Uterus (tissue), 4 donors: ENCODE measurements at places on chromosomes 5 and 9. TPM values are rescaled to one million over a fixed set of nuclear protein-coding genes. Genes with fewer than 3 reads are reported as not detected.

CDX1 gene
- 0.41 TPM for total RNA-seq

ANKRD31 gene
- total RNA-seq: 0.67 TPM

- DNase-seq: no peak
Measured at GRCh38 chr5:138488481-138488945, 23.2 kb downstream of the EGR1 start.

DNA sequence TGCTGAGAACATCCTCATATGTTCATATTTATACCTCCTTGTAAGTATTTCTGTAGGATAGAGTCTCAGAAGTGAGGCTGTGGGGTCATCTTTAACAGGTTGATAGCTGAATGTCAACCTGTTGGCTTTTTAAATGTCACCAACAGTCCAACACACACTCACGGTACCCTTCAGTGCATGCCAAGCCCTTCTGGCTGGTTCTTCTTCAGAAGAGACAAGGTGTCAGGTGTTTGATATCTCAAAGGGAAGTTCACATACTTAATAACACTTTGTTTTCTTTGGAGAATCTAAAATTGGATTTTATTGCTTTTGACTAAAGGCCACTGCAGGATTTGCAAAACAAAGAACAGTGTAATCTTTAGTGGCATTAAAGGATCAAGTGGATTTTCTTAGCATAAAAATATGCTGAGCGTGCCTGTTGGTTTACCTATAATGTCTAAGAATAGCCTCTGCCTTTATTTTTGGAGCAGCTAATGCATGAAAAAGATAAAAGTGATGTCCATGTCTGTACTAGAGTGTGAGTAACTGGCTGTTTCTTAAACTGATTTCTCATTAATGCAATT is 58.2 kb downstream of the RGS3 start:
- no peak for DNase-seq

DNA sequence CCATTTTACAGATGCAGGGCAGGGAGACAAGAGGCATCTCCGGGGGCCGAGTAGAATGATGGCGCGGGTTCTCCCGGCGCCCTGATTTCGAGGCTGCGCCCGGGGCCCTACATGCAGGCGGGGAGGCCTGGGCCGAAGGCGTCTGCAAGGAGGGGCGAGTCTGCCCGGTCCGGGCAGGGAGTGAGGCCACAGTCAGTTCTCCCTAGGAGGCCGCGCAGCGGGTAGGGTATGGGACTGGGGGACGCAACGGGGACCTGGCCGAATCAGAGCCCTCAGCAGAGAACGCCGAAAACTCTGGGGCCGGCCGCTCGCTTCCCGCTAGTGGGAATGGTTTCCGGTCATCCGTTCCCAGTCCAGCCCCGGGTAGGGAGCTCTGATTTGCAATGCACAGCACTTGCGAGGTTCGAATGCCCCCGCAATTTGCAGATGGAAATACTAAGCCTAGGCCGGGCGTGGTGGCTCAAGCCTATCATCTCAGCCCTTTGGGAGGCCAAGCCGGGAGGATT is 6.4 kb downstream of the TLX3 start:
- DNase-seq: no peak

- peak; percentile 60 for DNase-seq
Measured at GRCh38 chr5:138035605-138036537, 3.0 kb upstream of the FAM13B start.

GRCh38 chr9:97737429-97737828 is 40.3 kb upstream of the XPA start:
- DNase-seq: no peak

ADAMTS12 gene
- 7.4 TPM for total RNA-seq

DNA sequence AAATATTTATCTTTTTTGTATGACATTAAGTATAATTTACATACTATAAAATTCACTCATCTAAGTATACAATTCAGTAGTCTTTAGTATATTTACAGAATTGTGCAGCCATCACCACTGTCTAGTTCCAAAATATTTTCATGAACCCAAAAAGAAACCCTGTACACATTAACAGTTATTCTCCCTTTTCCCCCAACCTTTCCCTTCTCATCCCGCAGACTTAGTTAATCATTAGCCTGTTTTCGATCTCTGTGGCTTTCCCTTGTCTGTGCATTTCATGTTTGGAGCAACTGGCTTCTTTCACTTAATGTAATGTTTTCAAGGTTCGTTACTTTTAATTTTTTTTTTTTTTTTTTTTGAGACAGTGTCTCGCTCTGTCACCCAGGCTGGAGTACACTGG is 37.5 kb downstream of the MTREX start:
- DNase-seq: no peak

IFNA21 gene
- total RNA-seq: not detected

DNA sequence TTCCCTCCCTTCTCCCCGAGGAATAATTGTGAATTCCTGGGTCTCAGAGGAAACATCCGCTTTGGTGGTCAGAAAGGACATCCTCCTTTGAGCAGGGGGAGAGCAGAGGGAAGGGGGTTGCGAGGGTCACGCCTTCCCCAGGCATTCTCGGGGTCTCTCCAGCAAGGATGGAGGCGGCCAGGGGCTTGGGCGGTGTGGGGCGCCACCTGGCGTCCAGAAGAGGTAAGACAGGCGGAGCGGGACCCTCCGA is 129.1 kb downstream of the KCNIP1 start:
- DNase-seq: peak; percentile 67

GRCh38 chr5:664343-664993 is 28.7 kb downstream of the TPPP start:
- DNase-seq: no peak

- peak; percentile 50 for DNase-seq
Measured at GRCh38 chr5:50666261-50667022, at the start of gene PARP8. Gene PARP8 (plus strand): TSS chr5:50666637. CDS start chr5:50667096, 459 bp downstream.

NEUROG1 gene
- total RNA-seq: not detected

MARCOL gene
- total RNA-seq: not detected

- no peak for DNase-seq
Measured at GRCh38 chr9:92098638-92099037, 16.6 kb downstream of the SPTLC1 start.

TMEM171 gene
- not detected for total RNA-seq

DNA sequence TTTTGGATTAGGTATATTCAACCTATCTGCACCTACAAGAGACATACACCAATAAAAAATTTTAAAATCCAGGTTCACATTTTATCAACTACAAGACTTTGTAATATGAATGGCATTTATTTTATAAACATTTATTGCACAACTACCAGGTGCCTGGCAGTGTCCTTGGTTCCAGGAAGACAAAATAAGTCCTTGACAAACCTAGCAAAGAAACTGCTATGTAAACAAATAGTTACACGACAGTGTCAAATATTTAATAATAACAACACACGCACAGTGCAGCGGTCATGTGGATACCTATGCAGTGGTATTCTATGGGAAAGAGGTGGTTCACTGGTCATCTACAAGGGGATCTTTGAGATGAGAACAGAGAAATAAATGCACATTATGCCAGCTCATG is 120.7 kb downstream of the MYO10 start:
- DNase-seq: no peak

ISL1 gene
- not detected for total RNA-seq

DNA sequence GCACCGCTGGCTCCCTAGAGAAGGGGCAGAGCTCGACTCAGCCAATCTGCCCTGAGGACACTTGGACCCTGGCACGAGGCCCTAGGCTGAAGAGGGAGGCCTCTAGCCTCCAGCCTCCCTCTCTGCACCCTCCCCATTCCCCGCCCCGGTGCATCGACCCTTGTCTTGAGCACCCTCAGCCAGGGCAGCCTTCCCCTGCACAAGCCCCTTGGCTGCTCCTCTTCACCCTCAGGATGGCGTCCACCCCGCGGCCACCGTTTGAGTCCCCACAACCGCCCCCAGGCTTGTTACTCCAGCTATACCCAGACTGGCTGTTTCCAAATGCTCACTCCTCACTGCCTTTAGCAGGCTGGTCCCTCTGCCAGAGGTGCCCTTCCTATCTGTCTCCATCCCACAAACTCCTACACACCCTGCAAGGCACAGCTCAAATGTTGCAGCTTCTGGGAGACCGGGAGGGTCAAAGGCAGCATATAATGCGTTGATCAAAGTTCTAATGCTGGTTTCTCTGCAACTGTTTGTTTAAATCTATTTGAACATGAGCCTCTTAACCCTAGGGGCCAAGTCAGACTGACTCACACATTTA is 6.5 kb upstream of the FAM163B start:
- DNase-seq: no peak

- no peak for DNase-seq
Measured at GRCh38 chr5:116068028-116068632, 16.7 kb upstream of the COMMD10 start.

GRCh38 chr5:125372694-125373631 is 626.5 kb upstream of the ZNF608 start:
- no peak for DNase-seq

EPB41L4B gene
- total RNA-seq: 2.6 TPM

- DNase-seq: no peak
Measured at GRCh38 chr5:90231688-90232087, 177.9 kb downstream of the CETN3 start.

DNA sequence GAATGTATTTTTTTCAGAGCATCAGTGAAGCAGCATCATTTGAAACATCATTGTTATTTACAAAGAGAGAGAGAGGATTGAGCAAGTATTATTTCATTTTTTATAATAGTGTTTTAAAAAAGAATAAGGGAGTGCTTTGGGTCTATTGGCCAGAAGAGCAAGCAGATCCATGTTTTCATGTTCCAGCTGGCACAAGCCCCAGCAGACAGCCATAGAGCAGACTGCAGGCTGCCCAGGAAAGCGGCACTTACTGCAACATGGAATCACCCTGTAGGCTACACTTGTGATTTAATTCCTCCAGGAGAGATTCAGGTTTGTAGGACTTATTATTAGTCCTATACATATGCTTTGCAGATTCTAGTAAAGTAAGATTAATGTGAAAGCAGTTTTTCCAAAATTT is 407.0 kb upstream of the GRAMD2B start:
- DNase-seq: peak; percentile 42

- DNase-seq: no peak
Measured at GRCh38 chr5:171386861-171387344, 746 bp upstream of the NPM1 start.

PRRX2 gene
- 5.5 TPM for total RNA-seq

DNA sequence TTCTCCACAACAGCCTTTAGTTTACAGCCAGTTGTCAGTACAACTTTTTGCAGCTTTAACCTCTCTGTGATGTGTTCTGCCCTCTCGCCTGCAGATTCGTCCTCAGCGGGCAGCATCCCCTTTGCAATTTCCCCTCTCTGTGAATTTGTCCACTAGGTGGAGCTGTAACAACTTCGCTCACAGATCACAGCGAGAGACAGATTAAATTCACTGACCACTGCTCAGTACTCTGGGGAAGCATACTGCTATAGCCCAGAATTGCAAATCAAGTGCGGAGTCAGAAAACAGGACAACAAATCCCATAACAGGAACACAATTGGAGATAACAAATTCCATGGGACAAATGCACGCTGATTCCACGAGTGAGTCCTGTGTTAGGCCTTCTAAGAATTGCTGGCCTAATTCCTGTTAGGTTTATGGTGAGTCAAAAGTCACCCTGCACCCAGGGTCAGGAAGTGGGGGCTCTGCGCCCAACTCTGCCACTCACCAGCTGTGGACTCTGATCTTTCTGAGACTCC is 2124.9 kb downstream of the MAT2B start:
- DNase-seq: no peak

DNA sequence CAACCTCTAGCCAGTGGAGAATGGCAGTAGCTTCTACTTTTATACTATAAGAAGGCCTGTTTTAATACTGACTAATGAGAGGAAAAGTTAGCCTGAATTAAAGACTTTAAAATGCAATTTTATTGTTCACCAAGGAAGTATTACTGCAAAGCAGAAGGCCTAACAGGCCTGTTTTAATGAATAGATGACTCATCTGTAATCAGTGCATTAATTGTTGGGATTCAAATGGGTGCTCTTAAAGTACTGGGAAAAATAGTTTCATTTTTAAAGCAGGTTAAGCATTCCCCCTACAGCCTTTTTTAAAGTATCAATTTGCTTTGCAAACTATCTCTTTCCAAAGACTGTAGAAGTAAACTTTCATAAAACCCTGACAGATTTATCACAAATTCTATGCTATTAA is 147.7 kb downstream of the SIL1 start:
- no peak for DNase-seq

NME5 gene
- not detected for total RNA-seq

DNA sequence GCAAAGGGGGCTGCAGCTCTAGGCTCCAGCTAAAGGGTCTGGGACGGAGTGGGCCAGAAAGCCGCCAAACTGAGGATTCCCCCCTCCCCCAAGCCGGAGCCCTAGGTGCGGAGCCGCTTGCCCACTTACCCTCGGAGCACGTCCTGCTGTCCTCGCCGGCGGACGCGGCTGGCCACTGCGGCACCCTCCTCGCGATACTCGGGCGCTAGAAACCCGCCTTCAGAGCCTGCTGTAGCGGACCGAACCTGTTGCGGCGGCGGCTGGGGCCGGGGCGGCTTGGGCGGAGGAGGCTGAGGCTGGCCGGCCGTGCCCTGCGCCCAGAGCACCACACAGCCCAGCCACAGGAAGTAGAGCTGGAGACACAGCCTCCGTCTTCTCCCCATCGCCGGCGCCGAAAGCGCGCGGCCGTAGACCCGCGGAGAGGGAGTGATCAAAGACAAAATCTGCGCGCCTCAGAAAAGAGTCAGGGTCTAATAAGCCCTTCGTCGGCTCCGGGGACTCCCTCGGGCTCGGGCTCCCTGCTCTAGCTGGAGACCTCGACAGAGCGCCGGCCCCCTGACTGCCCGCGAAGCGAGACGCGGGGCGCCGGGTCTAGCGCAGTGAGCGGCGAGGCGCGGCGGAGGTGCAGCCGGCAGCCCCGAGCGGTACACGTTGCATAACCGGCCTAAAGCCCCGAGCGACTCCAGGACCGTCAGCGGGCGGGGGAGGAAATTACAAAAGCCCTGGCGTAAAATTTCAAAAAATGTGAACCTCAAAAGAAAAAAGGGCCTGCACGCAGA is 635 bp downstream of the FBN2 start:
- DNase-seq: peak; percentile 17

DNA sequence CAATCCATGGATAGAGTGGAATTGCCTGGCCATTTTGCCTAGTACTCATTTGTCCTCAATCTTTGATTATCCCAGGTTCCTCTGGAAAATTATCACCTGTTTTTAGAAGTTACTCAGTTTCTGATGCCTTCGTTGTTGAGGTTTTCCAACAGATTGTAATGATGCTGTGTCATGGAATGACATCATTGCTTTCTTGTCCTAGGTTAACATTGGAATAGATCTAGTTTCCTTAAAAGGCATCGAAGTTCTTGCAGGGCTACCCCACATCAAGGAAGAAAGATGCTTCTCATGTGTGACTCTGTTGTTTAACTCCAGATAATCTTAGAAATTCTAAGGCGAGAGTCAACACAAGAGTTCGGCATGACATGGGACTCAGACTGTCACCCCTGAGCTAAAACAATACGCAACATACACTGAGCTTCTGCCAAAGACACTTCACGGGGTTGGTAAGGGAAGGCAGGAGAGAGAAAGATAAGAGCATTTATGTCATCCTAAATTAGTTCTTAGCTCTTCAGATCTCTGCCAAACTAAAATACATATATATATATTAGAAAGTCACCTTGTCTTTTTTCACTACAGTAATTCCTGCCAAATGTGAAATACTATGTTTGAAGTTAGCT is 293.2 kb upstream of the WWC1 start:
- DNase-seq: no peak

- DNase-seq: no peak
Measured at GRCh38 chr5:40414922-40415321, 264.8 kb upstream of the PTGER4 start.

GRCh38 chr9:101460965-101461364 is 25.4 kb upstream of the ALDOB start:
- no peak for DNase-seq
